ENCODE measurements at places on chromosomes 16 and 17.

GRCh38 chr16:50308237-50308965 lies 42.0 kb downstream of the ADCY7 start:
- no peak for DNase-seq

GRCh38 chr17:6910987-6911603 lies 79.6 kb upstream of the TEKT1 start:
- DNase-seq = no peak

DNA sequence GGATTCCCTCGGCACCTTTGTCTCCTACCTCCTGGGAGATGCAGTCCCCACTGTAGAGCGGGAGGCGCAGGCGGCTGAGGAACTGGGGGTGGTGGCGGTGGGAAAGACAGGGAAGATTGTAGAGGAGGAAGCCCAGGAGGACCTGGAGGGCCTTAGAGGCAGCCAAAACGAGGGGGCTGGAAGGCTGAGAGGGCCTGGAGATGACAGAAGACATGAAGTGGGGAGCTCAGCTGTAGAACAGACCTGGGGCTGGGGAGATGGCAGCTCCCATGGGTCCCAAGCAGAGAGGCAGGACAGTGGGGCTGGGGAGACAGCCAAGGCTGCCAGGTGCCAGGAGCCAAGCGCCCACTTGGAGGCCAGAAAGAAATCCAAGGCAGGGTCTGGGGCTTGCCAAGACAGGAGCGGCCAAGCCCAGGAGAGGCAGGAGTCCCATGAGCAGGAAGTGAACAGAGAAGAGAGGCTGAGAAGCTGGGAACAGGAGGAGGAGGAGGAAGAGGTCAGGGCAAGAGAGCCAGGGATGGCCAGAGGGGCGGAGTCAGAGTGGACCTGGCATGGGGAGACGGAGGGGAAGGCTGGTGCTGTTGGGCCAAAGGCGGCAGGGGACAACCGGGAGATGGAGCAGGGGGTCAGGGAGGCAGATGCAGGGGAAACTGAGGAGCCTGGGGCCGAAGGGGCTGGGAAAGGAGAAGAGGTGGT lies 803 bp downstream of the APOBR start:
- DNase-seq = no peak

- DNase-seq = no peak
These were observed 278 bp downstream of the RAB11FIP3 start for GRCh38 chr16:425740-426114.

- no peak for DNase-seq
These were observed 445 bp downstream of the CIAO2B start for GRCh38 chr16:66933776-66934137.

GRCh38 chr16:55964923-55965475 lies 89.8 kb upstream of the CES5A start:
- no peak for DNase-seq

- DNase-seq = no peak
These were observed 30.0 kb downstream of the IL21R start for GRCh38 chr16:27431773-27432532.

- DNase-seq = no peak
These were observed 11.7 kb upstream of the MAF start for GRCh38 chr16:79612207-79612606.

DNA sequence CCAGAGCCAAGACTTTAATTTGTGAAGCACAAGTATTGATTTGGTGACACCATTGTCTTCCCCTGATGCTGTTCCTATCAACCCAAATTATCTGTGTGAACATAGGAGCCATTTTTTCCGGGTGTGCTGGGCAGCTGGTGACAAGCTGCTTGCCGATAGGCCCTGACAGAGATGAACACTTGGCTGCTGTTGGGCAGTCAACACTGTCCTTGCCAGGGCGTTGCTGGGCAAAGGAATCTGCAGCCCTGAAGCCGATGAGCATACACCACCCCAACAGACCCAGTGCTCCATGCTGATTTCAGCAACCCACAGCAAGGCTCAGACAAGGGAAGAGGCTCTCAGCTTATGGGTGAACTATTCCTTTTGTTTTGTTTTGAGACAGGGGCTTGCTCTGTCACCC lies 105.4 kb downstream of the YPEL2 start:
- DNase-seq = no peak

DNA sequence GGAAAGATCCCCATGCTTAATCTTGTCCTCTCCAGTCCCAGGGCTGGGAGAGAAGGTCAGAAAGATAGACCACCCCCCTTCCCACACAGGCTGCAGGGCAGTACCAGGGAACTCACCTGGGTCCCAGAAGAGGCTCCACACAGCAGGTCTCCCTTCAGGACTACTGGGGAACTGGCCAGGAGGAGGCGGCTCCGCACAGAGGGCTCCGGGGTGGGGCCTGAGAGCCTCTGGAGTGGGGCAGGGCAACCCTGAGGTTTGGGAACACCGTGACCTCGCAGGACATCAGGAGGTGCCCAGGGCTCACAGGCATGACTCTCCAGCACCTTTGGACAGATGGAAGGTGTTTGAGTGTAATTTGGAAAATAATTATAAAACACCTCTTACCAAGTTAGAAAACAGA lies 11.0 kb downstream of the ABCA3 start:
- DNase-seq = no peak

- DNase-seq = peak; percentile 31
These were observed at the start of gene PIPOX for GRCh38 chr17:29042679-29043538. PIPOX (plus strand) TSS chr17:29043141; CDS start chr17:29043226, 85 bp downstream.

GRCh38 chr16:63447121-63447520 lies 1410.9 kb upstream of the CDH8 start:
- no peak for DNase-seq

- DNase-seq = no peak
These were observed 32.0 kb downstream of the SPHK1 start for GRCh38 chr17:76416457-76416856.

DNA sequence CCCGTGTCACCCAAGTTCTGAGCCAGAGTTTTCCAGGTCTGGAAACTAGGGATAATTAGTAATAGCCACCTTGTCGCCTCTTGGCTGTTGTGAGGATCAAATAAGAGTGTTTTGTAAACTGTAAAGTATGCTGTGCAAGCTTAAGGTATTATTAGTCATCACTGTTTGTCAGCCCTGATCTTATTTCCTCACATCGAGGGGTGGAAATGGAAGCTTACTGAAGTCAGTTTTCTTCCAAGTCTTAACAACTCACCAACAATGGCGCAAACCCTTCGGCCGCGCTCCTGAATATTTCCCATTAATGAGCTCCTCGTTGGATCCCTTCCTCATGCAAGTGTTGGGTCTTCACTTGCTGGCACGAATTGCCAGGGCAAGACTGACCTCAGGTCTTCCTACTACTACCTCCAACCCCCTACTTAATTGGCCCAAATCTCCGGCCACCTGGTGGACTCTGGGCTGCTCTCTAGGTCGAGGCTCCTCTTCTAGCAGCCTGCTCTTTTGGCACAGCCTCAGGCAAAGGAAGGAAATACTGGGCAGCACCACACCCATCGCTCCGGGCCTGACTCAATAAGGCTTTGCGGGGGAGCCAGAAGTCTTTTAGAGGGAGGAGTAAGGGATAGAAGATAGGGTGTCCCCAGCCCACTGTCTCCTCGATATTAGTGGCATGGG lies 885 bp upstream of the SLC35B1 start:
- no peak for DNase-seq

DNA sequence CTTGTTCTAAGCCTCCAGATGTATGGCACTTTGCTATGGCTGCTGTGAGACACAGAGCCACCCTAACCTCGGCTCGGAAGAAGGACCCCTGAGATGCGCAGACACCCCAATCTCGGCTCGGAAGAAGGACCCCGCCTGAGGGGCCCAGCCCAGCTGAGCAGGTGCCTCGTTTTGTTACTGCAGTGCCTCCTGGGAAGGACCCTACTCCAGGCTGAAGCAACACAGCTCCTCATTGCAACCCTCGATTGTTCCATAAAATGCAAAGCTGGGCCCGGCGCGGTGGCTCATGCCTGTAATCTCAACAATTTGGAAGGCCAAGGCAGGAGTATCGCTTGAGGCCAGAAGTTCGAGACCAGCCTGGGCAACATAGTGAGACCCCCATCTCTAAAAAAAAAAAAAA lies 61.3 kb downstream of the C16orf95 start:
- no peak for DNase-seq

DNA sequence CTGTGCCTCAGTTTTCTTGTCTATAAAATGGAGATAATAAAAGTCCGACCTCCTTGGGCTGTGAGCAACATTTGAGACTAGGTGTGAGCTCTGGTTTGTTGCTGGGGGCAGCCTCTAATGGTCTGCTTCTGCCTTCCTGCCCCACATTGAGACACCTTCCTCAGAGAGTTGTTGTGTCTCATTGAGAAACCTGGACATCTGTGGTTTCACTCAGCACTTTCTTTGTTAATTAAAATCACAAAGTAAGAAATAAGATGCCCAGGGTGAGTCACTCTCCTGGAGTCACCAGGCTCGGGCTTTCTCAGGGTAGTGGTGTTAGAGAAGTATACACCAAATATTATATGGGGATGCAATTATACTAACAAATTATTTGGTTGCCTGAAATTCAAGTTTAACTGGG lies 389.2 kb upstream of the SALL1 start:
- DNase-seq = no peak

DNA sequence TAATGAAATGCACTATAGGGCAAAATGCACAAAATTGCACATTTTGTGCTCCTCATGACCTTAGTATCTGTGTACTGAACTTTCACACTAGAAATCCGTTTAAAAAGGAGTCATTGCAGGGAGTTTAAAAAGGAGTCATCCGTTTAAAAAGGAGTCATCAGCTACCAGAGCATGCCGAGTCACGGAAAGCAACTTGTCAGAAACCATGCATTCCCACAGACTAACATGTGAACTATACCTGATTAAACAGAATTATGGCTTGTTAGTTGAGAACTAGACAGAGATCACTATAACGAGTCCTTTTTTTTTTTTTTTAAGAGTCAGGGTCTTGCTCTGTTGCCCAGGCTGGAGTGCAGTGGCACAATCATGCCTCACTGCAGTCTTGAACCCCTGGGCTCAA lies 35.9 kb downstream of the SLC6A4 start:
- no peak for DNase-seq

GRCh38 chr16:66020642-66021041 lies 345.8 kb upstream of the CDH5 start:
- DNase-seq = no peak

DNA sequence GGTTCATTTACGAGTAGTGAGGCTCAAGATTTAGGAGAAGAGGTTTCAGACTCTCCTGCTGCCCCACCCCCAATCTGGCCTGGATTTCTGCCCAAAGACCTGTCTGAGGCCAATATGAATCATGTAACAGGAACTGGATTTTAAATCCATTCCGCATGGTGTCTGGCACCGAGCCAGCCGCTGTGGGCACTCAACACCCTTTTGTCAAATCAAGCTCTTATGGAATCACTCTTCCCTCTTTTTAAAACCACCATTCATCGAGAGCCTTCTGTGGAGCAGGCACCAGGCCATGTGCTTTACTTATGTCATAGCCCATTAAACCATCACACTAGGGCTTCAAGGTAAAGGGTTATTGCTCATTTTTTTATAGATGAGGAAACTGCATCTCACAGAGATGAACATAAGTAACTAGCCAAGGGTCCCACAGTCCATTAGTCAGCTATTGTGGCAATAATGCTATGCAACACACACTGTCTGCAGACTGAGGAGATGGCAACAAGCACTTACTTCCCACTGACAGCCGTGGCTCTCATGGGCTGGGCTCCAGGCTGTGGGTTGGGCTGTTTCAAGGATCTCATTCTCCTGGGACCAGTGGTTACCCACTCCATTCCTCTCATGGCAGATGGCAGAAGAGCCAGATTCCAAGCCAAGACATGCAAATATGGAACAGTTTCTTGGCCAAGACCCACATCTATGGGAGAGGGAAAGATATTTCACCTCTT lies 93.6 kb downstream of the WSCD1 start:
- no peak for DNase-seq

GRCh38 chr16:9596788-9597187 lies 505.3 kb downstream of the HAPSTR1 start:
- DNase-seq = no peak

DNA sequence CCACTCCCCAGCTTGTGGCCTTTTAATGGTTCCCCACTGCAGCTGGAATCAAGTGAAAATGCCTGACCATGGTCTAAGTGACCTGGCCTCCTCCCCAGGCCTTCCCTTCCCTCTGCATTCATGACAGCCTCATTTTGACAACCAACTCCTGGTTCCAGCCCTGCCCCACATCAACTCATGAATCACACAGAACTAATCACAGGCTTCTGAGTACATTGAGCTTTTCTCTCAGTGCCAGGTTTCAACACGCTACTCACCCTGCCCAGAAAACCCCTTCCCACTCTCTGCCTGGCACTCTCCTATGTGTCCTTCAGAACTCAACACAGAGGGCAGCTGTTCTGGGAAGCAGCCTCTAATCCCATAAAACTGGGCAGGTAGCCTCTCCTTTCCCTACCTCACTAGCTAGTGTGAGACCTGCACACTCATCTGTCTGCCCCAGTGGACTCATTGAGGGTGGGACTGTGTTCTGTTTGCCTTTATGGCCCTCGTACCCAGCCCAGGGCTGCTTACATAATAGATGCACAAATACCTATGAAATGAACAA lies 313.6 kb downstream of the GRIN2A start:
- no peak for DNase-seq

- DNase-seq = no peak
These were observed 341.4 kb downstream of the UTP18 start for GRCh38 chr17:51601622-51602261.

- DNase-seq = no peak
These were observed 184.0 kb downstream of the CYLD start for GRCh38 chr16:50925758-50926357.

DNA sequence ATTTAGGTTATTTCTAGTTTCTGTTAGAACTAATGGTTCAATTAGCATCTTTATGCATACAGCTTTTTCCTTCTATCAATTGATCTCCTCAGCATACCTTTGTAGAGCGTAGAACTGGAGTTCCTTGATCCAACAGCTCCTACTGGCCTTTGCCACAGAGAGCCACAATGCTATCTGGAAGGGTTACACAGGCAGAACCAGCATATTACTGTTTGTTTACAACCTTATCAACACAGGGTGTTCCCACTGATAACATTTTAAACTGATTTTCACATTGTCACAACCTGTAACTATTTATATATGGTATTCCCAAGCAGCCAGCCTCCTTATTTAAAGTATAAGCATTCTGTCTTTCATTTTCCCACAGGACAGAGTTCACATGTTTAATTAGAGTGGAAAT lies 382.2 kb downstream of the MAF start:
- no peak for DNase-seq

DNA sequence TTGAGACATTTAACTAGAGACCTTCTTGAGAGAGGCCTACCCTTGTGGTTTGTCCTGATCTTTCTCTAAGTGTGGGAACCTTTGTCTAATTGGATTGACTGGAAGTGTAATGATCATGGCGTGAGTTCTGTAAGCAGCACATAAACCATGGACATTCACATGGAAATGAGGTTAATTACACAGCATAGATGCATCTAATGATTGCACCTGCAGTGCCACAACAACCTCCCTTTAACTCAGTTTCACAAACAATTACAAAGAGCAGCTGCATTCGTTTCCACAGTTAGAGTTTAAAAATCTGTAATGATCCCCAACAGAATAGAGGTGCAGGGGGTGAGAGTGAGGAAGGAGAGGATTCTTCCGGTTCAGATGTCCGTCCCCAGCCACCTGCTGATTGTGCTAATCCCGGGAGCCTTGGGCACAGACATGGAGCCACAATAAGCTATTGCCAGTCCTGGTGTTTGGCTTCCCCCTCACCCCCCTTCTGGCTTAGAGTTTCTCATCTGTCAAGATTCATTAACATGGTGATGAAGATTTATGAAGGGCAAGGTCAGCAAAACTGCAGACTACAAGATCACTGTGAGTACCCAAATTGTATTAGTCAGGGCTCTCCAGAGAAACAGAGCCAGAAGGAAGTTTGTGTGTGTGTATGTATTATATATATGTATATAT lies 659.2 kb upstream of the SOX9 start:
- no peak for DNase-seq
